ENCODE measurements at places on chromosomes 7 and 10.

DNA sequence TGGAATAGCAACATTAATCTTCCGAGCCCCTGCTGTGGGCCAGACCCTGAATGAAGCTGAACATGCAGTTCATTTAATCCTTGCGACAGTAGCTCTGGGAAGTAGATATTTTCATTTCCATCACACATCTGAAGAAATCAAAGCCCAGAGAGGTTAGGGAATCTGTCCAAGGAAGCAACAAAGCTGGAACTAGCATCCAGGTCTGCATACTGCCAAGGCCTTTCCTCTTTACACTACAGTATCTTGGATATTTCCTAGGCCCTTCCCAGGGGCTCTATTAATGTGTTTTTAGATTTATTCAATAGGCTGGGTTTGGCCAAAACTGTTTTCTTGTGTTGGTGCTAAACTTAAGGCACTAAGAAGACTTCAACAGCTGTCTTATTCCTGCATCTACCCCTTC is 48.1 kb downstream of the FAM13C start:
- DNase-seq = no peak

DNA sequence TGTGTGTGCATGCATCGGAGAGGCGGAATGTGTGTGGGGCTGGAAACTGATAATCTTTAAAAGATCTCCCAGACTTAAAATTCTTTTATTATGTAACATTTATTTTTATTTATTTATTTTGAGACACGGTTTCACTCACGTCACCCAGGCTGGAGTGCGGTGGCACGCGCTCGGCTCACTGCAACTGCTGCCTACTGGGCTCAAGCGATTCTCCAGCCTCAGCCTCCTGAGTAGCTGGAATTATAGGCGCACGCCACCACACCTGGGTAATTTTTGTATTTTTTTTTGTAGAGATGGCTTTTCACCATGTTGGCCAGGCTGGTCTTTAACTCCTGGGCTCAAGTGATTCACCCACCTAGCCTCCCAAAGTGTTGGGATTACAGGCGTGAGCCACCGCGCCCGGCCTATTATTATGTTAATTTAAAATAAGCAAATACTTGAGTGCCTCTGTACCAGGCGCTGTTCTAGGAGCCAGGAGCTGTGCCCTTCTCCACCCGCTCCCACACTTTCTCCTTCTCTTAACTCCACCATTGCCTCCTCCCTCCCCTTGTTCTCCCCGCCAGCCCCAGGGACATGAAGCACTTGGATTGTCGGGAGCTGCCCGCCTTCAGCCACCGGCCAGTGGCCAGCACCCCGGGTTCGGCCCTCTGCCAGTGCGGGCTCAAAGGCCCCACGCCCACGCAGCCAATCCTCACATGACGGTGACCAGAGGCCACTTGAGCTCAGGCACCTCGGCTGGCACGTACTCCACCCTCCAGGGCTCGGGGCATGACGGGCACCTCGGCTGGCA is 163.6 kb downstream of the DNAJB6 start:
- no peak for DNase-seq

DNA sequence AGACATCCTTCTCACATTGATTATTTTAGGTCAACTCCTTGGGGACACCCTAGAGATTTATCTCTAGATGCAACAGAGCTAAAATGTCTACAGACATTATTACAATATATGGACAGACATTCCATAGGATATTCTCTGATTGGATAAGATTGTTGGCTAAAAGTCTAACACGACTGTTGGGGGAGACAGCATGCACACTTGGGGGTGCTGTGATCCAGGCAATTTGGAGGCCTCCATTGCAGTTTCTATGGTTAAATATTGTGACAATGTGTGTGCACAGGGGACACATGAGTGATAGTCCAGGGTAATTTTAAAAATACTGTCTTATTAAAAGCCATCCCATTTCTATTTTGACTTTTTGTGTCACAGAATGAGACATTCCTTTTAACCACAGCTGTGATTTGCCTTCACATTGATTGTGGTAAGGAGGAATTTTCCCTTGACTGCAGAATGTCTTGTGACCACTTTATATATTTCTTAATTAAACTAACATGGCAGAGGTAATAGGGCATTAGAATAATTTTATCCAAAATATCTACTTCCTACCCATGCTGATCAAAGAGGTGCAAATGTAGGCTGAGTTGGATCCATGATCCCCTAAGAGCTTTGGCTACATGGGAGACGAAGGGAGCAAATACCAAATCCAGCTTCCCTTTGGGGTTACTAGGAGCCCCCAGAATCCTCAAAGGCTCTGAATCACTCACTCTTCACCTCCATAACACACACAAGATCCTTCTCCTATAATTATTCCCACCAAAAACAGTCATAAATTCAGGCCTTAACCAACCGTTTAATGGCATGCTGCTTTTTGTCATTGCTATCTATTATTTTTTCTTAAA is 7.3 kb downstream of the TFPI2 start:
- no peak for DNase-seq

GRCh38 chr7:131471250-131472004 is 85.0 kb downstream of the PODXL start:
- no peak for DNase-seq

GRCh38 chr10:49408519-49409306 is 12.8 kb upstream of the DRGX start:
- no peak for DNase-seq

DNA sequence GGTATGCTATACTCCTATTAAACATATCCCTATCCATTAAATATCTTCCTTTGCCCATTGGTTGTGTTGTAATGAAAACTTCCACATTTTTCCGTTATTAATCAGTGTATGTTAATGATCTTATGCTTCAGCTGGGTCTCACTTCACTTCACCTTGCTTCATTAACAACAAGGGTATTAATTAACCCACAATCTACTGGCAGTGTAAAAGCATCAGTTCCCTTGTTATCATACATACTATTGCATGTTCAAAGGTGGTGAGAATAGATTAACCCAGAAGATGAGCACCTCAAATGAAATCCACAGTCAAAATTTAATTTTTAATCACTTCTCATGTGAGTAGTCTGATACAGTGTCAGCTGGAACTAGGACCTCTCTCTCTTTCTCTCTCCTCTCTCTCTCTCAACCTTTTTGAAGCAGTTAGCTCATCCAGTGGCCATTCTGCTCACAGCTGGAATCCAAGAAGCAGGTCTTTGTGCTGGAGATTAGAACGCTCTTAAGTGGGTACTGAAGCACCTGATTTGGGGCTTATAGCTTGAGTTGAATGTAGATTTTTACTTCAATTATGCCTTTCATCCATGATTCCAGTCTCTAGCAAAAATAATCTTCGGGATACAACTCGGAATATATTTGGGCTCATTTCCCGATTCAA is 172.3 kb downstream of the RAPGEF5 start:
- no peak for DNase-seq

DNA sequence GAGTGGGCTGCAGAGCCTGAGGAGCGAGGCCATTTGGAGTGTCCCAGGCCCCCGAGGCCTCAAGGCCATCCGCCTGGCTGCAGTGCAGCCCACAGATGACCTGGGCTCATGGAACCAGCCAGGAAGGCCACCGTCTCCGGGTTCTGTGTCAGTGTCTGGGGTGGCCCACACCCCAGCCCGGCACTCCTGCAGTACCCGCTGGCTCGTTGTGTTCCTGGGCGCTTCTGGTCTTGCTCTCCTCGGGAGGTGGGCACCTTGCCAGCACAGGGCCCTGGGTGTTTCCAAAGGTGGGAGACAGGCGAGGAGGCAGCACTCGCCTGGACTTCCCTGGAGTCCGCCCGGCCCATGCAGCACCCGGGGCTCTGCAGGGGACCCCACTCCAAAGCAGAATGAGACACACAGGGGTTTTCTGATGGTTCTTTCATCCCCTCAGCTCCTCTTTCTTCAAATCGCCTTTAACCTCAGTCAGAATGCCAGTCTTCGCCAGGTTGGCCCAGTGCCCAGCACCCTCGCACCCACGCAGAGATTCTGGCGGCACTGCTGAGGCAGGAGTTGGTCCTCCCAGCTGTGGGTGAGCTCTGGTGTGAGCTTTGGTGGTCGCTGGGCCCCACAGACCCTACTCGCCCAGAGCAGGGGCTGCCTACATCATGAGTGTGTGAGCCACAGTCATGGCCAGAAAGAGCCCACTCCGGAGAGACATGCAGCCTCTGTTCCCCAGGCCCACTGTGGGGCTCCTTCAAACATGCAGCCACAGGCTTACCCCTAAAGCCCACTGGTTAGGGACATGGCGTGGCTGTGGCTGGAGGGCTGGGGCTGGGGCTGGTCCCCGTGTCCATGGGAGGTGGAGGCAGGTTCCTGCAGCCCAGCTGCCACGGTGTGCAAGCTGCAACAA is 155.7 kb downstream of the EBF3 start:
- no peak for DNase-seq

DNA sequence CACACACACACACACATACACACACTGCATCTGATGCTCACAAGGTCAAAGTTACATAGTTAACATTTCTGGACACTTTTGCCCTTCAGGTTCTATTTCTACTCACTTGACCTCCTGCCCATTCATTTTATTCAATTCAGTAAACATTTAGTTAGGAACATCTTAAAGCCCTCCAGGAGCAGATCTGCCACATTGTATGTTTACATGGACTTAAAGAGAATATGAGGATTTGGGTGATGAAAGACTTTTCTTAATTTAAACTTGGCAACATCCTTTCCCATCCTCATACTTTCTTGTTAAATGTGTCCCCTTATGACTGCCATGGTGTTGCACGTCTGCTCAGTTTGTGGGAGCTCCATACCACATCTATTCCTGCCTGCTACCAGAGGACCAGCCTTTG is 322.8 kb upstream of the BMPER start:
- no peak for DNase-seq

- no peak for DNase-seq
Measured at GRCh38 chr7:75546237-75547015, 54.3 kb downstream of the SPDYE5 start.

DNA sequence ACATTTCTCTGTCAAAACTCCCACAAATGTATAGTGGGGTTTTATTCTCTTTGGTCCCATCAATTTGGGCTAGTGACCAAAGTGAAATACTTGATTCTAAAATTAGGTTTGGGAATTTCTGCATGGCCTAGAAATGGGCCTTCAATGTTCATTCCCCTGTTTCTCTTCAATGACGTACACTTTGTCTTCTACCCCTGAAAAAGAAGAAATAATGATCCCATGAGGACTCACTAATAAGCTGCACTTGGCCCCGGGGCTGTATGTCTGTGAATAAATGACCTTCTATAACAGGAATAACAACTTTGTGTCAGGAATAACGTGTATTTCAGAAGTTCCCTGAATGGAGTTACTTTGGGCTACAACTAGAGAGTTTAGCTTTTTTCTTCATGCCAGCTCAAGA is 20.2 kb downstream of the OR6B1 start:
- DNase-seq = no peak
